ENCODE measurements at places on chromosomes 7 and 10.

DNA sequence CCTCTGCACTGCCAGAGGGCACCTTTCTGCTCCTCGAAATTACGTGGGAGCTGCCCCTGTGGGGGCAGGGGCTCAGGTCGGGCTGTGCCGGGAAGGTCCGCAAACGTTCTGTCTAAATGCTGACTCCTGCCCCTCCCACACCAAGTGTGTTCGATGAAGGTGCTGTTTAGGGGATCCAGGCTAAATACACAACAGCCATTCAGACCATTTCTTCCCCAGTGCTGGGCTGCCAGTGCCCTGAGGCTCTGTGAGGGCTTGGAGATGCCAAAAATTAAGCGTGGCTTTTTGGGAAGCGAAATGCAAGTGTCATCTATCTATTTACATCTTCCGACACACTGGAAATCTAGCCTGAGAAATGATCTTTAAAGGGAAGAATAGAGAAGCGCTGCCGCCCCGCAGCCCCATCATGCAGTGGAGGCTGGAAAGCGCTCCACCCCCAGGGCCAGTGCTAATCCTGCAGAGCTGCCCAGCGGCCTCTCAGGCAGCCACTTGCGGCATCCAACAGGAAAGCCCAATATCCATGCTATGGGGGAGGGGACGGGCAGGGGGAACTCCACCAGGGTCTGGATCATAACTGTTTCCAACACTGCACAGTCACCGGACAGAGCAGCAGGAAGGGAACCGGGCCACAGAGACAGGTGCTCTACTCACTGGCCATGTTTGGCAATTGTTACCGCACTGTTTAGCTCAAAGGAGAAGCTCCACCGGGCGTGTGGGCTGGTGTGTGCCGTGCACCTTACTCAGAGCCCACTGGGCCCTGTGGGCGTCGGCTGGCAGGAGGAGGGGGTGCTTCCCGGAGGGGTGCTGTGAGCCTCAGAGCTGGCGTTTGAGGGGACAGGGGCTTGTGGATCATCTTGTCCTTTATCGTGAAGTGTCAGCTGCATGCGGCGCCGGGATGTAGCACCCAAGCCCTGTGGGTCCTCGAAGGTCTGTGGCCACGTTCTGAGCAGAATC is 205.5 kb downstream of the DNAJB6 start:
- DNase-seq: no peak

- DNase-seq: no peak
These were observed 825 bp downstream of the FEZF1 start for GRCh38 chr7:122303531-122304318.

DNA sequence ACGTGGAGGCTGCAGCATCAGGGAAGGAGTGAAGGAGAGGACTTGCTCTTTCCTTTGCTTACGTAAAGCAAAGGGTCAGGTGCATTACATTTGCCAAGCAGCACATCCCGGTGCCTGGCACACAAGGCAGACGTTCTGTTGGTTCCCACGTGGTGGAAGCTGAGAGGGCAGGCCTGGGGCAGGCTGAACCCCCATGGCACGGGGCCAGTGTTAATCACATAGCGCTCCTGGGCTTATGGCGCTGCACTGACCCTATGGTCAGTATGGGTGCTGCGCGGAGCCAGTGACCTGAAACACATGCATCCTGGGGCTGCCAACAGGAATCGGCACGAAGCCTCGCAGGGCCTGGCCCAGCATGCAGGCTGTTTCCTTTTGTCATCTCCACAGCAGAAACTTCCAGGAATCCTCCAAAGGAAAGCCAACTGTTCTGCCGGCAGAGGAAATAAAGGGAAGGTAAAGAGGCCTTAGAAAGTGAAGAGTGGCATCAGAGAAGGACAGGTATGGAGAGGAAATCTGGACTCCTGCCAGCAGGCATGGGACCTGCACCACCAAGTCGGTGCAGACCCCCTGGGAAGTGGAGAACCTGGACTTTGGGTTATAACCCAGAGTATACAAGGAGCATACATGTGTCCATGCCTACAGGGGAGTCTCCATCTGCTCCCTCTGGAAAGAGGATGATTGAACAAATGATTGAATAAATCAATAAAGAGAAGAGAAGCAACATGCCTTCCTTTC is 560.2 kb downstream of the TCERG1L start:
- no peak for DNase-seq

GRCh38 chr7:70352906-70353305 is 754.6 kb downstream of the AUTS2 start:
- no peak for DNase-seq

- DNase-seq: peak; percentile 80
These were observed 1.7 kb downstream of the ADAM8 start for GRCh38 chr10:133274751-133275683.

DNA sequence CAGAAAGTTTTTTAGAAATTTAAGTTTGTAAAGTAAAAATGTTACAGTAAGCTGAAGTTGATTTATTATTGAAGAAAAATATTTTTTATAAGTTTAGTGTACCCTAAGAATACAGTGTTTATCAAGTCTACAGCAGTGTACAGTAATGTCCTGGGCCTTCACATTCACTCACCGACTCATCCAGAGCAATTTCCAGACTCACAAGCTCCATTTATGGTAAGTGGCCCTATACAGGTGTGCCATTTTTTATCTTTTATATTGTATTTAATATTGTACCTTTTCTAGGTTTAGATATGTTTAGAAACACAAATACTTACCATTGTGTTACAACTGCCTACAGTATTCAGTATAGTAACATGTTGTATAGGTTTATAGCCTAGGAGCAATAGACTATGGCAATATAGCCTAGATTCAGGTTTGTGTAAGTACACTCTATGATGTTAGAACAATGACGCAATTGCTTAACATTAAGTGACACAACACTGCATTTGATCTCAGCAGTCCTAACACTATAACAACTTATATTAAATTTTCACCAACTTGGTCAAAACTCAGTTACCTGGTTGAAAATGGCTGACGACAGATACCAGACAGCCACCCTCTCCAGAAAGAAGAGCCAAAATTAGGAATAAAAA is 45.7 kb downstream of the HIBADH start:
- DNase-seq: no peak

GRCh38 chr7:39468808-39469374 is 97.3 kb upstream of the YAE1 start:
- DNase-seq: no peak

- no peak for DNase-seq
These were observed 106.0 kb downstream of the GALNT17 start for GRCh38 chr7:71237945-71238344.

GRCh38 chr7:132941905-132942304 is 140.0 kb downstream of the CHCHD3 start:
- no peak for DNase-seq

GRCh38 chr10:44020322-44021111 is 364.4 kb downstream of the CXCL12 start:
- DNase-seq: no peak

GRCh38 chr7:41005374-41005901 is 697.5 kb downstream of the INHBA start:
- no peak for DNase-seq

- DNase-seq: no peak
These were observed 42.2 kb downstream of the ZNF33B start for GRCh38 chr10:42596196-42596595.
